A549 treated with dexamethasone at 1 μM for 4 hours (cell line): ENCODE measurements at places on chromosomes 11 and 22. TPM values are rescaled to one million over a fixed set of nuclear protein-coding genes. Genes with fewer than 3 reads are reported as not detected.

The HTR3B gene
- total RNA-seq, result not detected in 5 replicates

The PLCB3 gene
- total RNA-seq, result 14.4 to 23.7 TPM (median 20.5 TPM) in 5 replicates

The ZDHHC13 gene
- 12.9 to 17.8 TPM (median 16.2 TPM) in 5 replicates for total RNA-seq

The UCP2 gene
- total RNA-seq, result 83.0 to 92.6 TPM (median 87.9 TPM) in 5 replicates

The GPR83 gene
- total RNA-seq, result 0.07 to 0.17 TPM (median 0.13 TPM) in 5 replicates

The MMP13 gene
- total RNA-seq, result not detected in 5 replicates

The ANO3 gene
- 0.01 to 0.04 TPM (median 0.02 TPM) in 3 of 5 replicates, not detected in the others for total RNA-seq

The SLC22A24 gene
- not detected in 5 replicates for total RNA-seq

The MOGAT2 gene
- total RNA-seq, result 0.05 to 0.09 TPM in 2 of 5 replicates, not detected in the others

The P4HA3 gene
- 38.4 to 63.0 TPM (median 47.6 TPM) in 5 replicates for total RNA-seq

The SPI1 gene
- 0.19 to 0.21 TPM in 2 of 5 replicates, not detected in the others for total RNA-seq

The OR2AG1 gene
- not detected in 5 replicates for total RNA-seq

The PTPN5 gene
- 0.03 to 0.05 TPM in 2 of 5 replicates, not detected in the others for total RNA-seq

The TMPRSS13 gene
- total RNA-seq, result not detected in 5 replicates

The KRTAP5-9 gene
- not detected in 5 replicates for total RNA-seq

The ZP1 gene
- total RNA-seq, result 0.15 to 0.28 TPM (median 0.21 TPM) in 4 of 5 replicates, not detected in the other

The RASGRP2 gene
- 0.71 to 2.2 TPM (median 1.6 TPM) in 5 replicates for total RNA-seq

The B4GALNT4 gene
- total RNA-seq, result 7.8 to 18.0 TPM (median 14.8 TPM) in 5 replicates

The CD248 gene
- total RNA-seq, result not detected in 5 replicates

The GRIK4 gene
- 0.02 to 0.06 TPM (median 0.03 TPM) in 4 of 5 replicates, not detected in the other for total RNA-seq

The SMPD1 gene
- 9.1 to 11.5 TPM (median 10.3 TPM) in 5 replicates for total RNA-seq
